ENCODE measurements at places on chromosomes 3 and 15. TPM values are rescaled to one million over a fixed set of nuclear protein-coding genes. Genes with fewer than 3 reads are reported as not detected.

Gene RARRES1
- total RNA-seq, result not detected

Gene CCDC12
- 56.4 TPM for total RNA-seq

Gene CLDN18
- not detected for total RNA-seq

Gene GNAI2
- total RNA-seq, result 265 TPM

Gene CNTN3
- total RNA-seq, result not detected

Gene EXD1
- not detected for total RNA-seq

Gene LTK
- 0.27 TPM for total RNA-seq

Gene ISLR
- total RNA-seq, result not detected

Gene HDGFL3
- 9.8 TPM for total RNA-seq

DNA sequence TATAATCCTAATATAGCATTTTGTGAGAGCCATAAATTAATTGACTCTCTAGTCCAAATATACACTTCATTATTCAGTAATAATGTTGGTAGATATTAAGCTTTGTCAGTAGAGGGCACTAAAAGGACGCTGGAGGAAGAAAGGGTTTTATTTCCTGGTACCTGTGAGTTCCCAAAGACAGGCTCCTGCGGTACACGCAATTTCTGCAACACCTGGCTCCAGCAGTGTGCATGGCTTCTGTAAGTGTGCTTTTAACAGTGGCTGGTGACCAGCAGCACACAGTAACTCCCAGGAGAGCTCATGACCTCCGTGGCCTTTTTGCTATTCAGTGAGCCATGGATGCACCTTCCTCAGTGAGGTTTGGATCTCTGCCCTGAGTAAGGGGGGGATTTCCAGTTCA is 338.3 kb upstream of the ZNF385D start:
- no peaks in the 10 kb centered on the region for H3K36me3 ChIP-seq
- H3K4me1 ChIP-seq, result no peaks in the 10 kb centered on the region
- no peaks in the 10 kb centered on the region for H3K27me3 ChIP-seq
- DNase-seq, result no peak

DNA sequence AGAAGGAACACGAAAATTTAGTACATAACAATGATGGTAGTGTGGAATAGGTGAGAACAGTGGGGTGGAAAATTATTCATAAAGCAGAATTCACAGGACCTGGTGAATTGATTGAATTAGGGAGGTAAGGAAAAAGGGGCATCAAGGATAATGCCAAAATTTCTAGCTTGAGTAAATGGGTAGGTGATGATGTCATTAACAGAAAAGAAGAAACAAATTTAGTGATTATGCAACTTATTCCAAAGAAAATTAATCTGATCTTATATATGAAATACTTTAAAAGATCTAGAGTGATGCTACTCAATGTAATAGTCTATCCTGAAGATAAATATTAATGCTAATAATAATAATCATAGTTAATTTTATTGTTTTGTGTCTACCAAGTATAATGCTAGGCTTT is 544.6 kb upstream of the LMCD1 start:
- no peak overlapping the region for H3K27ac ChIP-seq
- H3K4me1 ChIP-seq, result no peaks in the 10 kb centered on the region
- no peak for DNase-seq
- no peak overlapping the region for H3K4me3 ChIP-seq
- no peaks in the 10 kb centered on the region for H3K27me3 ChIP-seq

GRCh38 chr15:29092376-29093064 is 177.1 kb downstream of the NSMCE3 start:
- peak; percentile 20 for DNase-seq
- H3K4me3 ChIP-seq, result no peak overlapping the region
- H3K4me1 ChIP-seq, result peaks cover 18% of the 10 kb centered on the region
- H3K27me3 ChIP-seq, result no peaks in the 10 kb centered on the region
- no peak overlapping the region for H3K27ac ChIP-seq
- no peaks in the 10 kb centered on the region for H3K36me3 ChIP-seq

DNA sequence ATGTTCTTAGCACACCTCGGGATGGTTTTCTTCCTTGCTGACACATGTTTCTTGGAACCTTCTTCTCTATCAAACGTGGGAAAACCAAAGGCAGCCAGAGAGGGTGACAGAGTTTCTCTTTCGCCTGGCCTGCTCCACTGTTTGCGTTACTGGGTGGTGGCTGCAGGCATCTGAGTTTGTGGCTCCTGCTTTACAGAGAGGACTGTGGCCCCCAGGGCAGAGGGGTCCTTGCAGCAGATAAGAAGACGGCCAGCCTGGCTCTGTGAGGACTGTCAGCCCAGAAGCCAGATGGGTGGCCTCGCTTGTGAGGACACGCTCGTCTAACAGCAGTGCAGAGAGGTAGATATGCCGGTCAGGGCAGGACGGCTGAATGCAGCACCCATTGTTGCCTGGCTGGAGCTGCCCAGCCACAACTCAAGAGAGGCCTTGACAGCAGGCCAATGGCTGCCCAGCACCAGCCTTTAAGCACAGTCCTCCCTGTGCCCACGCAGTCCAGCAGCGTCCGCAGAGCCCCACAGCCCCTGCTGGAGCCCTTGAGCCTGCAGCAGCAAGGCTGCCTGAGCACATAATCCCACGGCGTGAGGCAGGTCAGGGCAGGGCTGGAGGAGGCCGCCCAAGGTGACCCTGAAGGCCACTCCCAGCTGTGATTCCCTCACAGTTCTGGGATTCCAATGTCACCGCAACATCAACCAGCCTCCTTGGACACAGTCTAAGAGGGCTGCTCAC is 15.0 kb upstream of the SPTBN5 start:
- H3K36me3 ChIP-seq, result peaks cover 4% of the 10 kb centered on the region
- H3K27ac ChIP-seq, result no peak overlapping the region
- H3K4me1 ChIP-seq, result no peaks in the 10 kb centered on the region
- no peak for DNase-seq
- H3K4me3 ChIP-seq, result no peak overlapping the region
- no peaks in the 10 kb centered on the region for H3K27me3 ChIP-seq

DNA sequence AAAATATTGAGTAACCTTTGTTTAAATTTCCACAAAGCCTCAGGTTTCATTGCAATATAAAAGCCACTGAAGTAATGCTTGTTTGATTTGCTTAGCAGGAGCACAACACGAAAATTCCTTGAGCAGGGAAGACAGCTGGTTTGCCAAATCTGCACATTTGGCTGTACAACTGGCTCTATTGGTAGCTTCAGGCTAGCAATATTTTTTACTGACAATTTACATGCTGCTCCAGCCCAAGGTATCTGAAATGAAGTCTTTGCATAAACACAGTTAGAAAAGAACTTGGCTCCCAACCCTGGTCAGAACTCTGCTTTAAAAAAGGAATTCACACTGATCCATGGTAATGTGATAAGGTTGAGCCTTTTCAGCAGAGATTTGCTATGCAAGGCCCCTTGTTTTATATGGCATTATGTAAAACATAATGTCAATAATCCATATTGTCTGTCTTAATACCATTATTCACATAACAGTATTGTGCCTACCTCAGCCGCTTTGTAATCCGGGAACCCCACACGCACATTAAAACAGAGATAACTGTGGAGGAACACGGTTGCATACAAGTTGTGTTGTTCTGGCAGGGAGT is 55.7 kb upstream of the CHL1 start:
- H3K27ac ChIP-seq, result no peak overlapping the region

- H3K27me3 ChIP-seq, result no peaks in the 10 kb centered on the region
- H3K4me1 ChIP-seq, result peaks cover 20% of the 10 kb centered on the region
- no peak overlapping the region for H3K4me3 ChIP-seq
- no peak for DNase-seq
These were observed 14.0 kb downstream of the VPS13C start for GRCh38 chr15:62046078-62046743.

- no peak overlapping the region for H3K4me3 ChIP-seq
- no peaks in the 10 kb centered on the region for H3K4me1 ChIP-seq
- H3K27me3 ChIP-seq, result no peaks in the 10 kb centered on the region
- H3K27ac ChIP-seq, result no peak overlapping the region
- DNase-seq, result no peak
These were observed 287.5 kb upstream of the ROBO1 start for GRCh38 chr3:80055306-80055705.

GRCh38 chr3:9168241-9168741 is 81.2 kb downstream of the SRGAP3 start:
- no peak overlapping the region for H3K4me3 ChIP-seq
- H3K27ac ChIP-seq, result no peak overlapping the region
- DNase-seq, result no peak
- no peaks in the 10 kb centered on the region for H3K27me3 ChIP-seq
- peaks cover 33% of the 10 kb centered on the region for H3K4me1 ChIP-seq

DNA sequence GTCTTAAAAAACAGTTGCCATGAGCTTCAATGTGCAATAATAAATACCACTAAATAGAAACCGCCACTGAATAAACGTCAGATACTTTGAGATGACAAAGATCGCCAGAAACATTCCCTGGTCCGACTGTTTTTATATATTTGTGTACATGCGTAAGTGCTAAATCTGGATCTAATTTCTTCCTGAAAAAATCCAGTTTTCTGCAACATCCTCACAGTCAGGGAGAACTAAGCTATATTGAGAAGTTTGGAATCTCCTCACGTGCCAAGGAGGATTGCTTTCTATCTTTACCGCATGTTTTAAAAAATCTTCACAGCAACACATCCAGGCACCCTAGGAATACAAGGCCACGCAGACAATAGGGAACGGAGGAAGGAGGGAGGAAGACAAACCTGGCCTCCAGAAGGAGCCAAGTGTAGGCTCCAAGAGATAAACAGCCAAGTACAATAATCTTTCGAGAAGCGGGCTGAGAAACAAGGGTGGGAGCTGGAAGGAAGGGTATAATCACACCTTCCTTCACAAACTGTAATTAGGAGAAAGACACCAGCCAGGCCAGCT is 5.7 kb downstream of the VGLL4 start:
- H3K4me1 ChIP-seq, result peaks cover 80% of the 10 kb centered on the region
- no peak overlapping the region for H3K27ac ChIP-seq
- no peak overlapping the region for H3K4me3 ChIP-seq
- H3K27me3 ChIP-seq, result no peaks in the 10 kb centered on the region
- no peak for DNase-seq
